ENCODE measurements at places on chromosomes 5 and 9.

- peak overlapping the region; percentile 51 for H3K4me3 ChIP-seq
- DNase-seq = peak; percentile 86
- peaks cover 88% of the 10 kb centered on the region for H3K36me3 ChIP-seq
- H3K4me1 ChIP-seq = peaks cover 53% of the 10 kb centered on the region
Measured at GRCh38 chr9:136011703-136012496, 50.7 kb upstream of the UBAC1 start.

DNA sequence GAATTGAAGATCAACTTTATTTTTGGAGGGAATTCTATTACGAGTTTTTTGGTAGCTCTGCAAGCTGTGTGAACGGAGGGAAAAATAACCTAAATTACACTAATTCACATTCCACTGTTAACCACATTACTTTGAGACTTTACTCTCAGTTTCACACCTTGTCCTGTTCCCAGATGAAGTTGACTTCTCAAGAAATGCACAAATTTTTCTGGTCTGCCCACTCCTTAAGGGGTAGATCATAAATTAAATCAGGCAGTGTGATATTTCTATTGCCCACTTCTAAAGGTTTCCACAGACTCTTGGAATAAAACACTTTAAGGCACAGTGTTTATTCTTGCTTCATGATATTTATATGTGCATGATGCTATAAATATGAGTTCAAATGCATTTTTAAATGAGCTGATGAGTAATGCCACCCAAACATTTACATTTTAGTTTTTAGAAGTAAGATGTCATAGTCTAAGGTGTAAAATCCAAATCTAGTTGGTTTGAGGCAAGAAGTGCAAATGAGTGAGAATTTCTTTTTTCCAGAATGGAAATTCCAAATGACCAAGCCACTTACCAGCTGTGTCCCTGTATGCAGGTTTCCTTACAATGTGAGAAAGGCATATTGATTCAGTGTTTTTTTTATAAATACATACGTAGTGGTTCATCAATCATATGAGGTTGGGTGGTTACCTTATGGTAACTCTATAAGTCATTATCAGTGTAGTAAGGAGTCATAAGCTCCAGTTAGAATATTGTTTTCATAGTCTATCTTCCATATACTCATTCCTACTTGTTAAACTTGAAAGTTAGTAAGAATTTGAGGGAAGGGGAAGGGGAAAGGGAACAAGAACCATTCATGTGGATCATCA lies 437.7 kb upstream of the MEF2C start:
- no peaks in the 10 kb centered on the region for H3K4me1 ChIP-seq
- no peak overlapping the region for H3K4me3 ChIP-seq
- no peak overlapping the region for H3K27ac ChIP-seq
- no peaks in the 10 kb centered on the region for H3K27me3 ChIP-seq

GRCh38 chr5:120405286-120405864 lies 58.7 kb upstream of the PRR16 start:
- peaks cover 2% of the 10 kb centered on the region for H3K4me1 ChIP-seq
- peak overlapping the region; percentile 30 for H3K27ac ChIP-seq
- peak; percentile 88 for DNase-seq
- H3K27me3 ChIP-seq = no peaks in the 10 kb centered on the region
- no peak overlapping the region for H3K4me3 ChIP-seq

DNA sequence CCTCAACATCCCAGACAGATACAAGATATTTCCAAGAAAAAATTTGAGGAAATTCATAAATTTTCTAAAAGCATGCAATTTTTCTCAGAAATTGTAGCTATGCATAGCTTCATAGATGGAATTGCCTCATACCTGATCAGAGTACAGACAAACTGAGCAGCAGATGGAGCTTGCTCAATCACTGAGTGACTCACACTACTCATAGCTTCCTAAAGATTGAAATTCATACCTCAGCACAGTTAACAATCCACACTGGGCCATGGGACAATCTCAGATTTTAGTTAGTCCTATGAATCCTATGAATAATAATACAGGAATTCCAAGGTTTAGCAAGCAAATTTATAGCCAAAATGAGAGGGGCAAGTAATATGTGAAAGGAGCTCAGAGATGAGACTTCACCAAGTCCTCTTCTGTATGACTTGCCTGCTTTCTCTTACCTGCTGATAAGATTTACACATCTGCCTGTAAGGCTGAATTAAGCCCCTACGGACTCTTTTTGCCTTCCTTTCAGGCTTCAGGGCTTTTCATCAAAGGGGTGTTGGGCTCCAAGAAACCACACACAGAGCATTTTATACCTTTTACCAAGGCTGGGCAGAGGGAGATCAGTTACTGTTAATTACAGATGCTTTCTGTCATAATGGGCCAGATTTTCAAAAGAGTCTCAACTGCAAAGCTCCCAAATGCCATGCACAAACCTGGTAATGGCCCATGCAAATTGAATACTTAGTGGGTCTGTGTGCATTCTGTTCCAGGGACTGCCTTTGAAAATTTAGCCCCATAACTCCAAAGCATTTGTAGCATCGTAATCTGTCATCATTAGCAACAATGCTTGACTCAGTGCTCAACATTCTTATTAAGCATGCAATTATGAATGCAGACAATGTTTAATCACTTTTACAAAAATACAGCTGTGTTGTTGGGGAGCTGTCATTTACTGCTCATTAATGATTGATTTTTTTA lies 439.3 kb downstream of the DTWD2 start:
- DNase-seq = peak; percentile 63
- no peaks in the 10 kb centered on the region for H3K27me3 ChIP-seq
- no peaks in the 10 kb centered on the region for H3K4me1 ChIP-seq
- no peaks in the 10 kb centered on the region for H3K36me3 ChIP-seq
- peak overlapping the region; percentile 25 for H3K27ac ChIP-seq

- H3K27me3 ChIP-seq = no peaks in the 10 kb centered on the region
- H3K27ac ChIP-seq = no peak overlapping the region
- H3K36me3 ChIP-seq = no peaks in the 10 kb centered on the region
- DNase-seq = no peak
- no peaks in the 10 kb centered on the region for H3K4me1 ChIP-seq
- no peak overlapping the region for H3K4me3 ChIP-seq
Measured at GRCh38 chr5:178826216-178826615, 33.5 kb upstream of the ZNF354B start.

DNA sequence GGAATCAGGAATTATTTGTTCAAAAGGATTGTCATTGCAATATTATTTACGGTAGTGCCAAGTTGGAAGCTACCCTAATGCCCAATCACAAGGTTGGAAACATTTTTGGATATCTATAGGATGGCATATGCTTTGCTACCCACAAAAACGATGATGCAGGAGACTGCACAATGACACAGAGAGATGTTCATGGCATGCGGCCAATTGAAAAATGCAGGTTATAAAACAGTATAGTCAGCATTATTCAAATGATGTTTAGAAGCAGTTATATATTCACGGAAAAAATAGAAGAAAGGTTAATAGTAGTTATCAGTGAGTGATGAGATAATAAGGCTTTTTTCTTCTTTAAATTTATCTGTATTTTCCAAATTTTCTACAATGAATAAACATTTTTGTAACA lies 5.9 kb upstream of the ACSL6 start:
- no peaks in the 10 kb centered on the region for H3K4me1 ChIP-seq
- DNase-seq = no peak
- H3K36me3 ChIP-seq = no peaks in the 10 kb centered on the region

- DNase-seq = no peak
- no peaks in the 10 kb centered on the region for H3K36me3 ChIP-seq
- H3K4me3 ChIP-seq = no peak overlapping the region
- no peaks in the 10 kb centered on the region for H3K4me1 ChIP-seq
- H3K27ac ChIP-seq = no peak overlapping the region
Measured at GRCh38 chr5:113760486-113760885, 247.0 kb downstream of the YTHDC2 start.

- DNase-seq = peak; percentile 60
- no peaks in the 10 kb centered on the region for H3K4me1 ChIP-seq
- H3K36me3 ChIP-seq = peaks cover 85% of the 10 kb centered on the region
- H3K27me3 ChIP-seq = no peaks in the 10 kb centered on the region
- no peak overlapping the region for H3K27ac ChIP-seq
- no peak overlapping the region for H3K4me3 ChIP-seq
Measured at GRCh38 chr5:79621056-79621455, 8.8 kb downstream of the TENT2 start.

- peaks cover 18% of the 10 kb centered on the region for H3K27me3 ChIP-seq
- H3K4me1 ChIP-seq = peaks cover 4% of the 10 kb centered on the region
- H3K27ac ChIP-seq = no peak overlapping the region
- H3K4me3 ChIP-seq = no peak overlapping the region
- DNase-seq = peak; percentile 84
Measured at GRCh38 chr5:134029156-134029555, 24.4 kb upstream of the VDAC1 start.

DNA sequence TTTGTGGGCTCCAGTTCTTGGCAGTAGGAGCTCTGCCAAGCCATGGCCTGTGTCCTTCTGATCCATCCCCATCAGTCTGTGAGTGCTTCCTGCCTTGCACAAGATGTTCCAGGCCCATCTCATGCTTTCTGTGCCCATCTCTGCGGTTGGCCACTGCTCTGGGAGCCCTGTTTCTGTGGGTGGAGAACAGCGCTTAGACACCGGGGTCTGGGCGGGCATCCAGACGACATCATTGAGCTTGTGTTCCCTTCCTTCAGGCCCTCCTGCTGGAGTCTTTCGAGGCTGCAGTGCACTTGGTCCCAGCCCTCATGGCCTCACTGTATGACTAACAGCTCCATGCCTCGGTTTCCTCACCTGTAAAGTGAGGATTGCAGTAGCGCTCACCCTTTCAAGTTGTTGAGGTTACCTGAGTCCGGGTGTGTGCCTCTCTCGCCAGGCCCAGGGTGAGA lies 14.9 kb upstream of the CARD19 start:
- no peak overlapping the region for H3K4me3 ChIP-seq
- H3K27me3 ChIP-seq = no peaks in the 10 kb centered on the region
- H3K4me1 ChIP-seq = no peaks in the 10 kb centered on the region
- H3K27ac ChIP-seq = no peak overlapping the region
- no peaks in the 10 kb centered on the region for H3K36me3 ChIP-seq

DNA sequence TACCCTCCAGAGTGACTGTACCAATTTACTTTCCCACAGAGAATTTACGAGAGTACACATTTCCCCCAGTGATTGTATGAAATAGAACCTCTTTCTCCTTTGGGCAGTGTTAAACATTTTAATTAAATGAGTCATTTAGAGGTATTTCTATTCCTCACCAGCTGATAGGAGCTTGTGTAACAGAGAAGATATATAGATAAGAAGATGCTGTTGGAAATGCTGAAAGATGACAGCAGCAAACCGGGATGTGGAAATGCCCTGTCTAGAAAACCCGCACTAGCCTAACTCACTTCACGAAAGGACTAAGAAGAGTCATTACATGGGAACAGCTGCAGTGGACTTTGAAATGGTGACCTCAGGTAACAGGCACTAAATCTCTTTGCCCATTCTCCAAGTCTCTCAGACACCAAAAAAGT lies 68.3 kb downstream of the LPAR1 start:
- peaks cover 80% of the 10 kb centered on the region for H3K36me3 ChIP-seq
- peak; percentile 64 for DNase-seq
- no peaks in the 10 kb centered on the region for H3K27me3 ChIP-seq
- H3K4me1 ChIP-seq = no peaks in the 10 kb centered on the region
- no peak overlapping the region for H3K4me3 ChIP-seq

- no peaks in the 10 kb centered on the region for H3K36me3 ChIP-seq
- no peaks in the 10 kb centered on the region for H3K27me3 ChIP-seq
- H3K27ac ChIP-seq = no peak overlapping the region
- no peak overlapping the region for H3K4me3 ChIP-seq
Measured at GRCh38 chr9:82191082-82191770, 202.7 kb downstream of the SPATA31D1 start.

DNA sequence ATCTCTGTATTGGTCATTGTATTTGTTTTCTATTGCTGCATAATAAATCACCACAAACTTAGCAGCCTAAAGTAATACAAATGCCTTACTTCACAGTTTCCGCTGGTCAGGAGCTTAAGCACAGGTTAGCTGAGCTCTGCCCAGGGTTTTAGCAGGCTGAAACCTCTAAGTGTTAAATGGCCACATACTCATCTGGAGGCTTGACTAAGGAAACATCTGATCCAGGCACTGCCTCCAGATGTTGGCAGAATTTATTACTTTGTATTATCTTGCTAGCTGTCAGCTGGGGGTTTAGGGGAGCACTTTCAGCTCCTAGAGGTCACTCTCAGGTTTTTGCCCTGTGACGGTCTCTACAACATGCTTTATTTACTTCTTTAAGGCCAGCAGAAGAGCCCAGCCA lies 23.2 kb upstream of the RARS1 start:
- H3K4me3 ChIP-seq = no peak overlapping the region
- H3K36me3 ChIP-seq = peaks cover 49% of the 10 kb centered on the region
- H3K27ac ChIP-seq = no peak overlapping the region
- H3K4me1 ChIP-seq = no peaks in the 10 kb centered on the region

DNA sequence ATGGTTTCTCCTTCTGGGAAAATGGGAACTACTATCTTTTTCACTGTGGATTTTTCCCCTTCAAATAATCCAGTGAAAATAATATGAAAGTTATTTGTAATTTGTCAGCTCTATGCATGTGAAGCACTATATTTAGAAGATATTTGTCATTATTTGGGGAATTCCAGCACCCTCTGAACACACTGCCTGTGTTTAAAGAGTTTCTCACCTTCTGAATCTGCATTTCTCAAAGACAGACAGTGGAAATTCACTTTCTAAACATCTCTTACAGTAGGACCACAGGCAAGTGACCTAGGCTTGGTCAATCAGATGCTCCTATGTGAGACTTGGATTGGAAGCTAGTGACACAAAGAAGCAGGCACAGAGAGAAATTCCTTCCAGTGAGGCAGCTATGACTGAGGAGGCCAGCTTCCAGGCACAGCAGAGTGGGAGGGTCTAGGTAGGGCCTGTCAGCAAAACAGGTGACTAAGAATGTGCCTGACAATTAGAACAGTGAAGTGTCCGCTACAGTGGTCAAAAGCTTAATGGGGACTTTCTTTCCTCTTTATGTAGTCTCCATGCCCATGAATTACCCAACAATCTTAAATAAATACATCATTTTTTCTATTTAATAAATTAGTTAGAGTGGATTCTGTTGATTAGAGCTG lies 167.2 kb downstream of the HMHB1 start:
- no peaks in the 10 kb centered on the region for H3K4me1 ChIP-seq
- H3K4me3 ChIP-seq = no peak overlapping the region
- H3K27ac ChIP-seq = no peak overlapping the region
- no peak for DNase-seq
- no peaks in the 10 kb centered on the region for H3K36me3 ChIP-seq

GRCh38 chr5:76718381-76718832 lies 2.5 kb downstream of the F2R start:
- DNase-seq = peak; percentile 84
- H3K27me3 ChIP-seq = no peaks in the 10 kb centered on the region
- H3K36me3 ChIP-seq = peaks cover 8% of the 10 kb centered on the region
- H3K4me1 ChIP-seq = peaks cover 17% of the 10 kb centered on the region
- H3K27ac ChIP-seq = no peak overlapping the region

DNA sequence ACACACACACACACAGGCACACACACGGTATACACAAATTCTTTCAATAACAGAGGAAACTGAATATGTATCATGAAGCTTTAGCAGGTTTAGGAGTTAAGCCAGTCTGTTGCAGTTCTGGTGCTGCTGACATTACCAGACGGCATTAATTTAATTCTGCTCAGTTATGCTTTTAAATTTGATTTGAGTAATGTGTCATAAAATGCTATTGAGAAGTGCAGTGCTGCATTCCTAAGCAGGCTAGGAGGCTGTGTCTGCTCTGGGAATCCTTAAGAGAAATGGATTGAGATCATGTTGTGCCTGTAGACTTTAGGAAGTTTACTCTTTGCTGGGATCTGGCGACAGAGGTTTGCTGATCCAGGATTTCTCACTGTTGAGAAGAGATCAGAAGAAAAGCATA lies 733.8 kb downstream of the BRINP1 start:
- H3K4me1 ChIP-seq = peaks cover under 1% of the 10 kb centered on the region
- H3K36me3 ChIP-seq = no peaks in the 10 kb centered on the region
- no peak overlapping the region for H3K4me3 ChIP-seq
- DNase-seq = no peak
